ENCODE measurements at places on chromosomes 2 and 18.

- no peak for DNase-seq
These were observed 46.3 kb downstream of the MTCL1 start for GRCh38 chr18:8751692-8752091.

DNA sequence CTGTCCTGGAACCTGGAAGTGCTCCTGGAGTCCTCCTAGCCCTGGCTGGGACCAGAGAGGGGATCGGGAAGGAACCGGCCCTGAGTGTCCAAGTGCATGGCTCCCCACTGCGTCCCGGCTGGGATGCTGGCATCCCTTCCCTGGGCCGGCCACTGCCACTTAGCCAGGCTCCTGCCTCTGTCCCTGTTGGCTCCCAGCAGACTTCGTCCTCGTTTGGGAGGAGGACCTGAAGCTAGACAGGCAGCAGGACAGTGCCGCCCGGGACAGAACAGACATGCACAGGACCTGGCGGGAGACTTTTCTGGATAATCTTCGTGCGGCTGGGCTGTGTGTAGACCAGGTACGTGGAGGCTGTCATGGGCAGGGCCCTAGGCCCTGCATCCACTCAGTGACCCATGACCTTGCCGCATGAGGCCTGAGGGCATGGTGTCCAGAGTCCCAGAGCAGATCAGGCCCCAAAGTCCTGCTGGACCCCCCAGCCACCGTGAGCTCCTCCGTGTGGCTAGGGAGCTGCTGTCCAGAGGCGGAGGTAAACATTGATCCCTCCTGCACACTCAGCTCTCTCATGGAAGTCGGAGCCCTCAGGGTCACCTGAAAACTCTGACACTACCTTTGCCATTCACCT is 7.1 kb downstream of the ANO7 start:
- DNase-seq: peak; percentile 6

GRCh38 chr2:32752952-32753351 is 125.1 kb downstream of the TTC27 start:
- DNase-seq: no peak

- no peak for DNase-seq
These were observed 227.3 kb upstream of the RAB6C start for GRCh38 chr2:129752176-129752575.

DNA sequence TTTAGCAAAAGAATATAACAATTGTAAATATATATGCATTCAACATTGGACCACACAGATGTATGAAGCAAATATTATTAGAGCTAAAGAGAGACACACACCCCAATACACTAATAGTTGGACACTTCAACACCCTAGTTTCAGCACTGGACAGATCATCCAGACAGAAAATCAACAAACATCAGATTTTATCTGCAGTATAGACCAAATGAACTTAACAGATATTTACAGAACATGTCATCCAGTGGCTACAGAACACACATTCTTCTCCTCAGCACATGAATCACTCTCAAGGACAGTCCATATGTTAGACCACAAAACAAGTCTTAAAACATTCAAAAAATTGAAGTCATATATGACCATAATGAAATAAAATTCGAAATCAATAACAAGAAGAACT is 22.1 kb upstream of the EVA1A start:
- DNase-seq: no peak

- DNase-seq: no peak
These were observed 121.0 kb upstream of the ZNF521 start for GRCh38 chr18:25473008-25473407.

- DNase-seq: peak; percentile 87
These were observed 17.6 kb upstream of the ADI1 start for GRCh38 chr2:3536682-3537632.

GRCh38 chr2:9315280-9315847 is 108.0 kb downstream of the ITGB1BP1 start:
- DNase-seq: no peak

- DNase-seq: no peak
These were observed 264.7 kb downstream of the PTH2R start for GRCh38 chr2:208671284-208671683.

DNA sequence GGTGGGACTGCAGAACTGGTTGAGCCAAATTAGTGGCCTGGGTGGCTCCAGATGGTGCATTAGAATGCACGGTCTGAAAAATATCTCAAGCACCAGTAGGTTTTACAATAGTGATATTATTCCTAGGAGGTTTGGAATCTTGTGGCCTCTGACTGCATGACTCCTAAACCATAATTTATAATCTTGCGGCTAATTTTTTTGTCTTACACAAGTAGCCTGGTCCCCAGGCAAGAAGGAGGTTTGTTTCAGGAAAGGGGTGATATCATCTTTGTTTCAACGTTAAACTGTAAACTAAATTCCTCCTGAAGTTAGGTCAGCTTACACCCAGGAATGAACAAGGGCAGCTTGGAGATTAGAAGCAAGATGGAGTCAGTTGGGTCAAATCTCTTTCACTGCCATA is 98.9 kb upstream of the ARL4C start:
- DNase-seq: no peak

GRCh38 chr2:199757233-199757870 is 93.6 kb downstream of the FTCDNL1 start:
- DNase-seq: no peak

All from WERI-Rb-1 (cell line).